ENCODE measurements at places on chromosomes 2 and 18. TPM values are rescaled to one million over a fixed set of nuclear protein-coding genes. Genes with fewer than 3 reads are reported as not detected.

GRCh38 chr2:17184512-17184911 lies 333.7 kb downstream of the RAD51AP2 start:
- H3K4me3 ChIP-seq = no peak overlapping the region
- H3K27ac ChIP-seq = no peak overlapping the region
- no peaks in the 10 kb centered on the region for H3K4me1 ChIP-seq
- DNase-seq = no peak
- no peaks in the 10 kb centered on the region for H3K27me3 ChIP-seq

DNA sequence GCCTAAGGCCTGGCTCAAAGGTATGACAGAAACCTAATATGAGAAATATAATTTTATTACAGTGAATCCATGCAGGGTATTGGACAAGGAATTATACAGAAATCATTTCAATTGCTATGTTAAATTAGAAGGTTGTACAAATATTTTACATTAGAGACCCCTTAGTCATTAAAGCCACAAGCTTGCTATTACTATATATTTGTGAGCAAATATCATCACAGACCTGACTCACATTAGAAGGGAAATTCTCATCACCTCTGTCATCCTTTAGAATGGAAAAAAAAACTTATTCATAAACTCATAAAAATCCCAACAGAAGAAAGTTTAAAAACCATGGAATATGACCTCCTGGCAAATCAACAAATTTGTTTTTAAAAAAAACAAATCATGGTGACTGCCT lies 277.9 kb downstream of the DCC start:
- no peak overlapping the region for H3K4me3 ChIP-seq
- H3K36me3 ChIP-seq = no peaks in the 10 kb centered on the region

DNA sequence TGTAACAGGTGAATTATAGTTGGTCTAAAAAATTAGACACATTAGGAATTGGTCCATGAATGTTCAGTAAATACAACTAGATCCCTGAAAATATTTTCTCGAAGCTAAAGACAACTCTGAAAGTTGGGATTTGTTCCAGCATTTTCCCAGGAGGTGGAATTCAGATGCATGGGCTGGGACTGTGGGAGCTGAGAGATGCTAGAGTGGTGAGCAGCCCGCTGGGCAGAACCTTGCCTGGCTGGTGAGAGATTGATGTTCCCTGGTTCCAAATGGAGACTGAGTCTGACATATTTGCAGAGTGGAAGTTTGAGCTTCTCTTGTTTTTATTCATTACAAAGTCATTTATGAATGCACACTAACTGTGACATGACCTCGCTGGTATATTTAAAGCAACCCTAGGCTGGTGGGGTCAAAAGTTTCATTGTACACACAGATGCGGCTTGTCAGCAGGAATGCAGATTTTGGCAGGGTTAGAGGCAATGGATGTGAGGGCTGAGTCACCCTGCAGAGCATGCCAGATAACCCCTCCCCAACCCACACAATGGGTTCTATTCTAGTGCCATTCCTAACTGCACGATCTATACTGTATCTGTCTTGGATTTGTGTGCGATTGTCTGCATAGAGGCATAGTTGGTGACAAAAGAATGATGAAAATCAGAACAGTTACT lies 23.5 kb upstream of the TMEM178A start:
- no peak overlapping the region for H3K27ac ChIP-seq
- no peak overlapping the region for H3K4me3 ChIP-seq
- peaks cover 12% of the 10 kb centered on the region for H3K4me1 ChIP-seq
- no peaks in the 10 kb centered on the region for H3K36me3 ChIP-seq

The STAT4 gene
- 0.80 TPM for total RNA-seq

DNA sequence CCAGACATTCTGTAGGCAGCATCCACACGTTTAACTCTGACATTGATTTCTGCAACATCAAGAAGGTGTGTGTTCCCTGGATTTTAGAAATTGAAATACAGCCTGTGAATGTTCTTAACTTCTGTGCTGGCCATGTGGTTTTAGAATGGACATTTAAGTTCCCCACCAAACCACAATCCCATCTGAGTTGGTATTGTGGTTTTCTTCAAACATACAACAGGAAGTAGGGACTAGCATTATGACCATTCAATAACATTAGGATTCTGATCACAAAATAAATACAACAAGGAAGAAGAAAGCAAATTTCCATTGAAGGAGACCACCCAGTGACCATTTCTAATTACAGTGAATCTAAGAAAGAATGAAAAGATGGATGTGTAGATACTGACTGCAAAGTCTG lies 51.2 kb downstream of the MAP3K20 start:
- H3K4me3 ChIP-seq = no peak overlapping the region
- H3K36me3 ChIP-seq = no peaks in the 10 kb centered on the region
- no peak for DNase-seq

DNA sequence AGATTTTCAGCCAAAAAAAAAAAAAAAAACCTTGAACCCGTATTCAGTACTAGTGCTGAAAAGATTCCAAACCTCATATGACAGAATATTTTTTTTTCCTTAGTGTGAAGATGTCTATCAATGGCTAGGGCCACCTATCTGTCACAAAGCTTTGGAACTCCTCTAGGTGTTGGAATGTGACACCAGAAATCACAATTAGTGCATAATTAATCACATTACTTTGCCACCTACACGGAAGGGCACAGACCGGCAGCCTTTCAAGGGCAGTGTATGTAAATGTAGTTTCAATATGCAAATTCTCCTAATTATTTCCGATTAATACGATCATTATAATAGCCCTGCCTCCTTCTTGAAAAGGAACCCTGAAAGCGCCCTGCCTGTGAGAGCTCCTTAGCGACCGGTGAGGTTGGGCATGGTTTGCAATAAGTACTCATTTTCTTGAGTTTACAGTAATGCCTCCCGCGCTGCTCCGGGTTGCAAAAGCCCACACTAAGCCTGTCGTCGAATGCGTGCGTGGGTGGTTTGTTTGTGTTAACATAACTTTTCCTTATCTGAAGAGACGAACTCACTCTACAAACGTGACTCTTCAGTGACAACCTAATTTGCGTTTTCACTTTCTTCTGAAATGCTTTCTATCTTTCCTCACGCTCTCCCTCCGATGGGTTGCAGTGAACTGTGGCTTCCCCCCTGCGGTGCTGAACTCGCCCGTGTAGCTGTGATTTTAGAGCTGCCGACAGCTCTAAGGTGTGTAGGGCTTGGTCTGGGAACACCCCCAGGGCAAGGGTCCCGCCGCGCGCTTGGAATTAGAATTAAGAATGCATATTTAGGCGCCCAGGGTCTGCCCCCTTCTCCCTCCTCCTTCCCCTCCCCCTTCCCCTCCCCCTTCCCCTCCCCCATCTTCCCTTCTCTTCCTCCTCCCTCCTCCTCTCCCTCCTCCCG lies 765 bp upstream of the ID2 start:
- no peak for DNase-seq
- H3K4me1 ChIP-seq = peaks cover 61% of the 10 kb centered on the region

Data from esophagus muscularis mucosa (tissue), 4 donors.